ENCODE measurements at places on chromosomes 3 and 15.

DNA sequence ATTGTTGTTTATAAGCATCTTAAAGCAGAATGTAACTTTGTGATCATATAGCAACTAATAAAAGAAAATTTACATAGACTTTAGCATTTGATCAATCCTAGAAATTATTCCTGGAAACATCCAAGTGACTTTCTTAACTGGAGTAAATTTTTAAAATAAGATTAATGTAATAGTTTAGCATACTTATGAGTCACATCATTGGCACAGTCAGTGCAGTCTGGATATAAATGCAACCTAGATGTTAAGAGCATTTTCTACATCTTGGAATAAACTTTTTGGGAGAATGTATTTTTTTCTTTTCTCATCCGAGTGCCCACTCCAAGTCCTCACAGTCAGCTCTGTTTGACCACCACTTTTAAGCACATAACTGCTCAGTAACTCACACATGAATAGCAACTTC lies 324.6 kb upstream of the PLSCR5 start:
- no peak for DNase-seq

DNA sequence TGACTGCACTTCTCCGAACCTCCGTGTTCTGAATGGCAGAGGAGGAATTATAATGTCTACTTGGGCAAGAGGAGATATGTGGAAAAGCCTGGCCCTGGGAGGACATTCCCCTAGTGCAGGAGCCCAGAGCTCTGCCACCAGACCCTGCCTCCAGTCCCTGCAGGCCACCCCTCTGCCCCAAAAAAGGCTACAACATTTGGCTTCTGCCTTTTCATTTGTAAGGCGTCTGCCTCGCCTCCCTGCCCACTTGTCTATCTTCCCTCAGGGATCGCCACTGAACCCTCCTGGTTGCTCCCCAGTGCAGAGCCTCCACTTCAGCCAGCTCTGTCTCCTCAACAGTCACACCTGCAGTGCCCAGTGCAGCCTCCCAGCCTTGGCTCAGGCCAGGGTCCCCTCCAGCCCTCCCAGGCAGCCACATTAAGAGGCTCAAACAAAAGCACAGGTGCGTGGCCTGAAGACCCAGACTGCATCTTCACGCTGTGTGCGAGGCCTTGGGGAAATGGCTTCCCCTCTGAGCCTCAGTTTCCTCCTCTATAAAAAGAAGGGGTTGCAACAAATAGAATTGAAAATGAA lies 125.9 kb upstream of the SMAD3 start:
- DNase-seq: no peak

- DNase-seq: no peak
Measured at GRCh38 chr3:177968891-177969290, 567.3 kb upstream of the KCNMB2 start.

DNA sequence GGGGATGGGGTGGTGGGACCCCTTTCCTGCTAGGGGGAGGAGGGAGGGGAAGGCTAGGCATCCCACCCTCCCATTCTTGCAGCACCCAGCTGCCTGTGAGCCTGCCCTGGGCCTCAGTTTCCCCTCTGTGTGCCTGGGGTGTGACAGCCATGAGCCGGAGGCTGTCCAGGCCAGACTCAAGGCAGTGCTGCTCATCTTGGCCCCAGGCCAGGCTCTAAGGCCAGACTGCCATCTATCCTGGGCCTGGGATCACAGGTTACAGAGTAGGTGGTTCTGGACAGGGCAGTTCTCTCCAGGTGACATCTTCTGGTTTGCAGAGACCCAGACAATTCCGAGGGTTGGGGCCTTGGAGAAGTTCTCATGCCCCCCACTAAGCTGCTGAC lies 3.3 kb upstream of the VILL start:
- no peak for DNase-seq

DNA sequence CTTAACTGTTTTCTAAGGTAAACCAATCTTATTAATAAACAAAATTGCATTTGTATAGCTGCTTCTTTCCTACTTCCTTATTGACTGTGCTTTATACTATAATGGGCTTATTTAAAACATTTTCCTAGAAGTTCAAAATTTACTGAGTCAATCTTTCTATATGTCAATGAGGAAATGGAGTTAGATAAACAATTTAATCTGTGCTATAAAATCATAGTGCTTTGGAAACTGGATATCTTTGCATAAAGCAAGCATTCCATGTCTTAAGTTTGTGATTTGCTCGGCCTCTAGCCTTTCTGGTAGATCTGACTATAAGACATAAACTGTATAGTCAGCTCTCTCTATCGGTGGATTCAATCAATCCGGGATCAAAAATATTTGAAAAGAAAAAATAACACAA lies 99.6 kb downstream of the NEDD4 start:
- DNase-seq: no peak

DNA sequence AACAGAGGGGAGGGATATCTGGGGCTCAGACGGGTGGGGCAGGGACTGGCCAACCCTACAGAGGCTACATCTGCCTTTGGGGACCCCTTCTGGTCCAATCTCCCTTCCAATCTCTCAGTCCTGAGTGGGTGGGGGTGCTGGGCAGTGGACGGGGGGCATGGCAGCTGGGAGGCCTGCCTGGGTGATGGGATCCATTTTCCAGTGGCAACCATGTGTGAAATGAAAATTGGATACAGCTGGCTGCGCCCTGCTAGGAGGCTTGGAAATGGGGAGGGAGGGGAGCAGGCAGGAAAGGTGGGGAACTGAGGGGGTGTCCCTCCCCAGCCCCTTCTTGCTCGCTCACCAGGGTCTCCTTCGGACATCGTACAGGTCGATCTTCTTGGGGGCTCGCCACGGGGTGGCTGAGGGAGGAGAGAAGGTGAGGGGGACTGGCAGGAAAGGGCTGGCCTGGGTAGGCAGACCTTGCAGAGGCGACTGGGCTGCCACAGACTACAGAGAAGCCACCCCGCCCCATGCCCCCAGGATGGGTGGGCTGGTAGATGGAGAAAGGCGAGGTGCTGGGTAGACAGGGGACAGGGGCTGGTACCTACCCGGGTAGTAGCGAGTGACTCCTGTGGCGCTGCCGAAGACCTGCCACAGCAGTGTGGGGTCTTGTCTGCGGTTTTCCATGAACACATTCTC lies 21.2 kb upstream of the TMEM115 start:
- DNase-seq: no peak

DNA sequence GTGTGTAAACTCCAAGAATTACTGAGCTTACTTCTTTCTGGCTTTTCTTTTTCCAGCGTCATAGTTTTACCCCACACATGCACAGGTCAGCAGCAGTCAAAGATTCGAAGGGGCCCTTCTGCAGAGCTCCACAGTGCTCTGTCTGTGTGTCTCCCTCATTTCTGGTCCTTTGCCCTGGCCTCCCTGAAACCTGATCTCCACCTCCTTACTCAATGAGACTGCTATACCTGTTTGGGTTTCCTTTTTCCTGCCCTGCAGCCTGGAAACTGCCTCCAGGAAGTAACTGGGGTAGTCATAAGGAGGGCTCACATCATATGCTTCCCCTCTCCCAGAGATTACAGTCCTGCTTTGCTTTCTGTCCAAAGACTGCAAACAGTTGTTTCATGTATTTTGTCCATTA lies 82.8 kb upstream of the TNIK start:
- no peak for DNase-seq

DNA sequence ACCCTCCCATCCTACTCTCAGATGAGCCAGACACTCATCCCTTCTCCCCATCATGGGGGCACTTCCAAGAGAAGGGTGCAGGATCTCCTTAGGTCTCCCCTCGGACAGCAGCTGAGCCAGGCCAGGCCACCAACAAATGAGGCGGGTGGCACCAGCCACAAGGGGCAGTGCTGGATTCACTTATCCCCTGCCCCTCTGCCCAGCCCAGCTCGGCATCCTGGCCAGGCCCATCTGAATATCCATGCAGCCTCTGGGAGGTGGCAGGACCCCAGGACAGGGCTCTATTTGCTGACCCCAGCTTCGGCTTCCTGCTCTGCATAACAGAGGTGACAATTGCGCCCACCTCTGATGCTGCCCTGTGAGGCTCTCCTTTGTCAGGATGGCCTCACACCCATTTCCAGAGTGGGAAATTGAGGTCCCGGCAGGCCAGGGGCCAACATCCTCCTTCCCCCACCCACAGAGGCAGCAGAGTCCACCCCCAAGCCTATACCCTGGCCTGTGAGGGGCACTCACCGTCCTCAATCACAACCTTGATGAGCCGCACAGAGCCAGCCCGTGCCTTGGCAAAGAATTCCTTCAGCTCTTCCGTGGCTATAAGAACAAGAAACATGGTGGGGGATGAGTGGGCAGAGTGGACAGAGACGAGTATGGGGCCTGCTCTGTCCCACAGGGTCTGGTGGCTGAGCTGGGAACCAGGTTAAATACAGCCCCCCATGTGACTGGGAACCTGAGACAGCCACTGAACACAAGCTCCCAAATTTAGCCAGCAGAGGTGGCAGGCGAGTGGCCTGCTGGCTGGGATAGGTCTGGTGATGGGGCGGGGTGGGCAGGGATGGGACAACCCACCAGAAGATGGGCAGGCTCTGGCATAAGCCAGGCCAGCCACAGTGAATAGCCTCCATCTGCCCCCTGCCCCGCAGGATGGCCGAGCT lies 4.2 kb downstream of the TWF2 start:
- no peak for DNase-seq

DNA sequence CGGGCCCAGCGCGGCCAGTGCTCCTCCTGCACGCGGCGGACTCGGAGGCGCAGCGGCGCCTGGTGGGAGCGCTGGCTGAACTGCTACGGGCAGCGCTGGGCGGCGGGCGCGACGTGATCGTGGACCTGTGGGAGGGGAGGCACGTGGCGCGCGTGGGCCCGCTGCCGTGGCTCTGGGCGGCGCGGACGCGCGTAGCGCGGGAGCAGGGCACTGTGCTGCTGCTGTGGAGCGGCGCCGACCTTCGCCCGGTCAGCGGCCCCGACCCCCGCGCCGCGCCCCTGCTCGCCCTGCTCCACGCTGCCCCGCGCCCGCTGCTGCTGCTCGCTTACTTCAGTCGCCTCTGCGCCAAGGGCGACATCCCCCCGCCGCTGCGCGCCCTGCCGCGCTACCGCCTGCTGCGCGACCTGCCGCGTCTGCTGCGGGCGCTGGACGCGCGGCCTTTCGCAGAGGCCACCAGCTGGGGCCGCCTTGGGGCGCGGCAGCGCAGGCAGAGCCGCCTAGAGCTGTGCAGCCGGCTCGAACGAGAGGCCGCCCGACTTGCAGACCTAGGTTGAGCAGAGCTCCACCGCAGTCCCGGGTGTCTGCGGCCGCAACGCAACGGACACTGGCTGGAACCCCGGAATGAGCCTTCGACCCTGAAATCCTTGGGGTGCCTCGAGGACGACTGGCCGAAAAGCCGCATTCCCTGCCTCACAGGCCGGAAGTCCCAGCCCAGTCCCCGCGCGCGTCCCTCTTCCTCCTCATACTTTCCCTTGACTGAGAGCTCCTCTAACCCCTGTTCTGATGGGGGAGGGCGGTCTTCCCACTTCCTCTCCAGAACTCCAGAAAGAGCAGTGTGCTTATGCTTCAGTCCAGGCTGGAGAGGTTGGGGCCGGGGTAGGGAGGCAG lies 1.4 kb upstream of the IL17RC start:
- peak; percentile 72 for DNase-seq

DNA sequence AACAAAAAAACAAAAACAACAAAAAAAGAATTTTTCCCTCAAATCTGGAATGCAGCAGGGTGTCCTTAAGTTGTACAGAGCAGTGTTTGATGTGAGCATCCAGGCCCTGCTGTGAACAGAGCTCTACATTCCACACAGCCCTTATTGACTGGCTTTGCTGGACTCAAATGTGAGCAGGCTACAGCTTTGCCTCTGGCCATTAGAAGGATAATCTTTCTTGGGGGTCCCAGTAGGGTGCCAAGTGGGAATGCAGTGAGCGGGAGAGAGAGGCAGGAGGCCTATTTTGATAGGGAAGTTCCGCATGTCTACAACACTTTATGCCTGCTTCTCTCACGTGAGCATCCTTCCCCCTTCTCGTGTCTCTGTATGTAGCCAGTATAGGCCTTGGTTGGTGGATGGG lies 34.4 kb upstream of the TPRG1 start:
- DNase-seq: no peak

GRCh38 chr3:53842436-53843194 lies 3.6 kb downstream of the CHDH start:
- peak; percentile 80 for DNase-seq

DNA sequence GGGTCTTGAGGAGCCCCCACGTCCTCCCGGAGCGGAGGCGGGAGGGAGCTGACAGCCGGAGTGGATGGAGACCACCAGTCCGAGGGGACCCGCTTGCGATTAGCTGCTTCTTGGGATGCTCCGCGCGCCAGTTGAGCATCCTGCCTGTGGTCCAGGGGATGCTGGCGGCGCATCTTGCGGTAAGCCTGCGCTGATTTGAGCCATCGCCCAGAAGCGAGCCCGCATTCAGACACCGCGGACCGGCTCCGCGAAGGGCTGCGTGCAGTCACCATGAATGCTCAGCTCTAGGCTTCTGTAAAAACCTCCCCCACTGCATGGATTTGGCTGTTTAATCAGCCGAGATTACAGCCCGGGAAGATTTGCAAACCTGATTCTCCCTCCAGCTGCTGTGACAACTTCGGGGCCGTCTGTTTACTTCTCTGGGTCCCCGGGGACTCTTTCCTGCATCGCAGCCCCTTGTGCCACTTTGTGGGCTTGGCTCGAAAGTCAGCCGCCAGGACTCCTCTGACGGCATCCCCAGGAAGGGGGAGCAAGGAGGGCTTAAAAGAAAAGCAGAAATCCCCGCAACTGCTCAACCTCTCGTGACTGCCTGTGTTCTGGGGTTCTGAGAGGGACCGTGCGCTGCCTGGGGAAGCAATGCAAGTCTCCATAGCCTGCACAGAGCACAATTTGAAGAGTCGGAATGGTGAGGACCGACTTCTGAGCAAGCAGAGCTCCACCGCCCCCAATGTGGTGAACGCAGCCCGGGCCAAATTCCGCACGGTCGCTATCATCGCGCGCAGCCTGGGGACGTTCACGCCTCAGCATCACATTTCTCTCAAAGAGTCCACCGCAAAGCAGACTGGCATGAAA lies 171.1 kb downstream of the KCNAB1 start:
- DNase-seq: peak; percentile 49
